Activated T-helper 9 cell treated with anti-CD3 and anti-CD28 coated beads, Interleukin-2, amount 50 U/mL, for 16 hours (primary cell): ENCODE measurements at places on chromosomes 12 and 14.

GRCh38 chr12:124738636-124739467, 124.8 kb downstream of the SCARB1 start:
- DNase-seq, result no peak

- DNase-seq, result no peak
Observed at GRCh38 chr14:53016491-53016890, 65.6 kb upstream of the FERMT2 start.

DNA sequence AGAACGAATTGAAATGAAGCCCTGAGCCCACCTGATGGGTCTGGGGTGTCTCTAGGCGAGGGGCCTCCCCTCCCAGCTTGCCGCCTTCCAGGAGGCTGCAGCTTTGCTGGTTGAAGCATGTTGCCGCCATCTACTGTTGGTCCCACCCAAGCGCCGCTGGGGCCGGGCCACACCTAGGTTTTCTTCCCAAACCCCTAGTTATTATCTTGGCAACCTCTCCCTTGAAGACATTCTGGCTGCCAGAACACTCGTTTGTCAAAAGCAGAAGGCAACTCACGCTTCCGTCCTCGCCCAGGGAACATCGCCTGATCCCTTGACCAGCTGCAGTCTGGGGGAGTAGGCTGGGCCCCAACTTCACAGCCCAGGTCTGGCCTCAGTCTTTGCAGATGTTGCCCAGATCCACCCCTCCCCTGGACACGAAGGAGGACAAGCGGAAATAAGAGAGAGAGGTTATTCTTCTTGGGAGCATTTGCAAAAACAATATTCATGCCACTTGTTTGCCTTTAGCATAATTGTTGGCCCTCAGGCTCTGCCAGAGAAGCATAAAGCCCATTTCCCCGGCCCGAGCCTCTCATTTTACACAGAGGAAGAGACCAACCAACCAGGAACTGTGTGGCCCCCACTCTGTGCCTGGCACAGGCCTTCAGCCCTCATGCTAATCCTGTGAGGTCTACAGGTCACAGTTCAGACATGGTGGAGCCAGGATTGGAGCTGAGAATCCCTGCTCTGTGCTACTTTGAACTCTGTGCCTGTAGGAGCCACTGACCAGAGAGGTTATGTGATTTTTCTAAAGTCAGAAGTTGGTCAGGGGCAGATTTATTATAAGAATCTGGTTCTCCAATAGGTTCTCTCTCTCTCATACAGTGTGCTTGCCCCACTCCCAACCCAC, 6.8 kb downstream of the EMP1 start:
- no peak for DNase-seq

DNA sequence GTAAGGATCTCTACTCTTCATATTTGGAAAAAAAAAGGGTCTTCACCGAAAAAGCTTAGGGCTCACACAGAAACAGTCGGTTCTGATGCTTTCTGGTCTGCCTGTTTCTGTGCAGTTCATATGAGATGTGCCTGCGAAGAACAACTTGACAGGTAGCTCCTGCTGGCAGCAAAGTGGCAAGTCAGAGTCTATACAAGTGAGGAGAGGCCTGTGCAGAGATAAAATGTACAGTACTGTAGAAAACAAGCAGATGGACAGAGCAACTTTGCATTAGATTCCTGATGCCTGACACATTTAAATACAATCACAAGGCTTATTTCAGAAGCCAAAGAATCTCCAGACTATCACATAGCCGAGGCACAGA, 936.0 kb downstream of the DIO2 start:
- DNase-seq, result no peak

DNA sequence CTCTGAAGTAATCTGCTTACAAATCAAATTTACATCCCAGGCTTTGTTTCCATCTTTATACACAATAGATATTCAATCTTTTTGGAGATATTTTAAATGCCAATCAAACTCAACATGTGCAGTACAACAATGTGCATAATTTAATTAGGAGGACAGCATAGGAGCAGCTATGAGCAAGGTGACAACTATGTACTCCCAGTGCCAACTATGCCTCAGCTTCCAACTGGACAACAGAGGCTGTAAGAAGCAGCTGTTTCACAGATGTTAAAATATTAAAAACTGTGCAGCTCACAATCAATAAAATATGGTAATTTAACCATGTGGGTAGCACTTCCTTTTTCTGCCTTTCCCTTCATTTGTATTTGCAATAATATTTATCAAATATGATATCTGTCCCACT, 99.9 kb downstream of the ST8SIA1 start:
- no peak for DNase-seq

- no peak for DNase-seq
Observed at GRCh38 chr14:72754949-72755348, 139.0 kb downstream of the DPF3 start.

- DNase-seq, result no peak
Observed at GRCh38 chr12:81517296-81517695, 241.9 kb downstream of the PPFIA2 start.

DNA sequence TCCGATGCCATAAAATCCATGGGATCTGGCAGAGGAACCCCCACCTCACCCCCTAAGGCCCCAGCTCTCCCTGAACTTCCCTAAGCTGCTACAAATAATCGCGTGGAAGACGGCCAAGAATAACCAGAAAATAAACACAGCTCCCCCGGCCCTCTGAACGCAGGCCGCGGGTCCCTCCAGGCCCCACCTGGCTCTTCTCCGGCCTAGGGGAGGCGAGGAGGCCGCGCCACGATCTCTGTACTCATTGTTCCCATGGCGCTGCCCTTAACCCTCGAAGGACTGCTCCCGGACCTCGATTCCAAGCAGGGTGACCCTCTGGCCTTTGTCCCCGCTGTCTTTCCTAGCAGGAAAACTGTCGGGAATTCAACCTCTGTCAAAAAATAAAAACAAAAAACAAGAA, 33.9 kb upstream of the TBX5 start:
- DNase-seq, result no peak

DNA sequence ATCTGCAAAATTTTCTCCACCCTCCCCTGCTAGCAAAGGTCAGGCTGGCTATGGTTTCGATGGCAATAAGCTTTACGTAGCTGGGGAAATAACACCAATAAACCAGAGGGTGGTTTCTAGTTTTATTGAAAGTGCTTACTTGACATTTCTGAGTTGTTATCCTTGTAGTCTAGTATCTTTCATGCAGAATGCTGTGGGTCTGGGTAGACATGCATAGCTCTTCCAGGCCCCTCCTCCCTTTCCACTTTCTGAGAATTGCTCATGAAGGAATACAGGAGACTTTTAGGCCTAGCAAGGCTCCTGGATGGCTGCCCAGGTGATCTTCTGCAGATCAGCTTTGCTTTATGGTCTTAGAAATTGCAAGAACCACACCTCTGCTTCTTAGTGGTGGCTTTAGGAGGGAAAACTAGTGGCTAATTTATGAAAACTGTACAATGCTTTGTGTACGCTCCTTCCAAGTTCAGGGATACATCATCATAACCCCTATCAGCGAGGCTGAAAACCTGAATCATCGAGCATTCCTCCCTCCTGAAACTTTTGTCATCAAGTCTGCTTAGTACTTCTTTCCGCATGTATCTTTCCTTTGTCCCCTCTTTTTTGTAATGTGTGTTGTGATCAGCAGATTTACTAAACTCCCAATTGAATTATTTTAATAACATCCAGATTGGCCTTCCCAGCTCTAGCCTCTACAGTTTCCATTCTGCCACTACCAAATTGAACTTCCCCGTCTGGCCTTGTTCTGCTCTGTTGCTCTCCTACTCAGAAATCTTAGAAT, 473.0 kb downstream of the RAD51B start:
- no peak for DNase-seq

- no peak for DNase-seq
Observed at GRCh38 chr12:8784290-8784888, 38.0 kb upstream of the A2ML1 start.

- no peak for DNase-seq
Observed at GRCh38 chr12:26331960-26332359, 136.6 kb downstream of the SSPN start.

DNA sequence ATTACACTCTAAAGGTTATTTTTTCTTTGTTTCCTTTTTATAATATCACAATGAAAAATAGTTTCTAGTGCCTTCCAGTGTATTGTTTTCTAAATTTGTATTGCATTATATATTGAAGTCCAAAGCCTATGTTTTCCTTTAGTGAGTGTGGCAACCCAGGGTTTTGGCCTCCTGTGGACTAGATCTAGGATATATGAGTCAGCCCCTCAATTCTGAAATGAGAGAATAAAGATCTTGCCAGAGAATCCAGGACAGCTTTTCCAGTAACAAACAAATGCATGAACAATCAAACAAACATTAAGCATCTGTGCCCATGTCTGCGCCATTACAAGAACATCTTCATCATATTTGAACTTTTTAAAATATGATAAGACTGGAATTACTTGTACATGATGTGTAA, 70.7 kb upstream of the SSTR1 start:
- DNase-seq, result no peak

GRCh38 chr12:19867970-19868369, 428.7 kb downstream of the AEBP2 start:
- DNase-seq, result no peak

DNA sequence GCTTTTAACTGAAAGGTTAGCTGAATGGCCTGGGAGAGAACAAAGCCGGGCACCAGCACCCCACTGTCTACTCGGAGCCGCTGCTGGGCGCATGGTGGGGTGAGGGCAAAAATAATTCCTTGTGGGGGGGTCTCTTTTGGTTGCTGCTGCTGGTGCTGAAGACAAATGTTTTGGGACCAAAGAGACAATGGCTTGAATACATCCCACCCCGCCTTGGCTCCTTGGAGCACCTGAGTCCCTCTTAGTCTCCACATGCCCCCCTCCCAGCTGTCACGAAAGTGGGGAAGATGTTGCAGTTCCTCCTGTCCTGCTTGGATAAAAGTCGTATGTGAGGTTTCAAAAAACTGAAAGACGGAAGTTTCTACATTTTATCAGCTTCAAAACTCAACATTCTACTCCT, 85.0 kb downstream of the PIWIL1 start:
- no peak for DNase-seq

GRCh38 chr12:66903782-66904396, 225.0 kb upstream of the GRIP1 start:
- DNase-seq, result no peak

DNA sequence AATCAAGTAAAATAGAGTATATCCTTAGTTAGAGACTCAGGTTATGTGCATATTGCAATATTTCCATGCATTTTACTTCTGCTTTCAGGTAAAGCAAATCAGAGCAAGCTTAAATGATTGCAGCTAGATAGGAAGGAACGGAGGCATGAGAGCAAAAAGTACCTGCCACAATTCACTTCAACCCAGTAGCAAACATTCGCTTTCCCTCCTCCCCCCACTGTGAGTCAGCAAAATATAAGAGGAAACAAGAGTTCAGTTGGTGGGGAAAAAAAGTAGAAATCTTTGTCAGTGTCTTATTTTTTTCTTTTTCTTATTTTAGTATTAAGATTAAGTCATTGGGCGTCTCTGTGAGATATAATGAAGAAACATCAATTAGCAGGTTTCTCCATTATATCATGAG, 475.4 kb downstream of the NPAS3 start:
- DNase-seq, result no peak

- no peak for DNase-seq
Observed at GRCh38 chr12:120692524-120693033, 5.6 kb downstream of the MLEC start.

GRCh38 chr14:25108959-25109358, 59.0 kb upstream of the STXBP6 start:
- no peak for DNase-seq

GRCh38 chr12:10690906-10691305, 17.1 kb upstream of the STYK1 start:
- no peak for DNase-seq

DNA sequence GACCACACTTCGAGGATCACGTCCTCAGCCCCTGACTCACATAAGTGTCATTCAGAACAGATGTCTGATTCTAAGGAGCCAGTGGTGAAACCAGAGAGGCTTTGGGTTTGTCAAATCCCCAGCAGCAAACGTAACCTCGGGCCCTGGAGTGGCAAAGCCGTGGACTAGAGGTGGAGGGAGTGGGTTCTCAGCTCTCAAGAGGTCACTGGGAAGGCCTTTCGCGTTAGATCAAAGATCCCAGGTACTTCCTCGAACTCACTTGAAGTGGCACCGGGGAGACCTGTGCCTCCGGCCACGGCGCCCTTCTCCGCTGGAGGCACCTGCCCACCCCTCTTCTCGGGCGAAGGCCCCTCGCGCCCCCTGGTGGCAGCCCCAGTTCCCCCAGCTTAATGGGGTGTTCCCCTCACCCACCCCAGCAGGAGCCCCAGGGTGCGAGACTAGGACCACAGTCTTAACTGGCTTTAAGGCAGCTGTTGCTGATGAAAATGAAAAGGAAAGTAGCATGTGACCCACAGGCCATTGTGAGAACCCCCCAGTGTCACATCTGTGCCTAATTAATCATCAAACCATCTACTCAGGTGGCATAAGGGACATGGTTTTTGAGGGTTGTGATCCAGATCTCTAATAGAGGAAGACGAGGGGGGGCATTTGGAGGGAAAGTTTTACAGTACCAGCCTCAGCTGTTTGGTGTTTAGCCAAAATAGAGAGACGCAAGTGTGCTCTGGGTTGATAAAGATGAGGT, 672 bp upstream of the ESR2 start:
- DNase-seq, result peak; percentile 74

DNA sequence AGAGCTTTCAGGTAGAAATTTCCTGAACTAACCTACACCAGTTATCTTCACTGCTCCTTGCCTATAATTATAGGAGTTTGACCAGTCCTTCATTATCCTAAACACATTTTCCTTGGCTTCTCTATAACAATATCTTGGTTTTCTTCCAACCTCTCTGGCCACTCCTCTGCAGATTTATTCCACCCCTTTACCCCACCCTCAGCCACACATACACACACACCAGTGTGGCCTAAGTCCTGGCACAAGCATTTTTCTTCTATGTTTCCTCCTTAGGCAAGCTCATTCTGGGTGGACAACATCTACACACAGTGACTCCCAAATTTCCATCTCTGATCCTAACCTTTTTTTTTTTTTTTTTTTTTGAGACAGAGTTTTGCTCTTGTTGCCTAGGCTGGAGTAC, 25.1 kb downstream of the CDK17 start:
- no peak for DNase-seq

DNA sequence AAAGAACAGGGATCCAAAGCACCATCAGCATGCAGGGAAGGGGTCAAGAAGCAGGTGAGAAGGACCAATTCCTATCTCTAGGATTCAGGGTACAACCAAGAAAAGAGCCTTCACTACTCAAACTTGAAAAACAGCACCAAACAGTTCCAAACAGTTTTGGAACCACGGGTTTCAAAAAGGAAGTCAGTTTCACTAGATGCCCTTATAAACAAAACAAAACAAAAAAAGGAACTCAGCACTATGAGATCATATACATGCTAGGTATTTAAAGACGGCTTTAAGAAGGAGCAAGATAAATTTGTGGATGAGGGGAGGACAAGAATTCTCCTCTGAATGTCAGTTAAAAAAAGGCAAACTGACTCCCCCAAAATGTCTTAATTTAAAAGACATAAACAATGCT, 6.0 kb downstream of the INSM2 start:
- DNase-seq, result no peak

- no peak for DNase-seq
Observed at GRCh38 chr14:67557118-67557517, 24.0 kb downstream of the PLEKHH1 start.
